ENCODE measurements at places on chromosomes 12 and 14. TPM values are rescaled to one million over a fixed set of nuclear protein-coding genes. Genes with fewer than 3 reads are reported as not detected.

DNA sequence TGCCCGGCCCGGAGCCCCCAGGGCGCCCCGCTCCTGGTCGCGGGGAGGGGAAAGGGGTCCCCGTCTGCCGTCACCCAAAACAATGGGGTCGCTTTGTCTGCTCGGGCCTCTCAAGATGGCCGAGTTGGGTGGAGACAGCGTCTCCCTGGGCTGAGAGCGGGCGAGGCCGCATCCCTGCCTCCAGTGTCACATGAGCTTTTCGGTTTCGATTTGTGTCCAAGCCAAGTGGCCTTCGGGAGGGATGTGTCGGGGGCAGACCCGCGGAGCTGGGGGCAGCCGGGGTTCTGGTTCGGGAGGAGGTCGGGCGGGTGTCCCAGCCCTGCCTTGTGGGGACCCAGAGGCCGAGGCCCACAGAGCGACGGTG is 790 bp downstream of the DYNC1H1 start:
- DNase-seq, result peak; percentile 74

AMN1 gene
- 16.6 TPM for total RNA-seq

PLEKHD1 gene
- total RNA-seq, result 0.10 TPM

POC1B gene
- 32.3 TPM for total RNA-seq

DNA sequence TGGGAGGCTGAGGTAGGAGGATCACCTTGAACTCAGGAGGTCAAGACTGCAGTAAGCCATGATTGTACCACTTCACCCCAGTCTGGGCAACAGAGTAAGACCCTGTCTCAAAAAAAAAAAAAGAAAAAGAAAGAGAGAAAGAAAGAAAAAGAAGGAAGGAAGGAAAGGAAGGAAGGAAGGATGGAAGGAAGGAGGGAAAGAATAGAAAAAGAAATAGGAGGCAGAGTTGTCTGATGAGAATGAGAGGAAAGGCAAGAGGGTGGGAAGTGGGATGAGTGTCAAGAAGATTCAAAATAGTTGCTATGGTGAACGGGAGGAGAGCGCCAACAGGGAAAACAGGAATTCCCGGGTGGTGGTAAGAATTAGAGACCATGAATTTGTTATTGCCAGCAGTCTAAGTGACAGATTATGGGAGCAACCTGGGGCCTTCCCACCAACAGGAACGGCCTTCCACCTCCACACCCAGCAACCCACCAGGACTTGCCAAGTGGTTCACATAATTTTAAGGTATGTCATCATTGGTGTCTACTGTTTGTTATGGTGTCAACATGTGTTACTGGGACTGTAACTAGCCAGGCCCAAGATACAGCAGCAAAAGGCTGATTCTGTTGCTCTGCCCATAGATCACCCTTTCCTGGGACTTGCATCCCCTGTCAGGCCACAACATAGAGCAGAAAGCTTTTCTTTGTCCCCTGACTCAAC is 36.1 kb upstream of the C12orf76 start:
- DNase-seq, result no peak

GRCh38 chr12:52444647-52445595 is 7.0 kb downstream of the KRT6B start:
- DNase-seq, result no peak

- no peak for DNase-seq
Observed at GRCh38 chr14:103825101-103825500, 22.3 kb downstream of the PPP1R13B start.

DNA sequence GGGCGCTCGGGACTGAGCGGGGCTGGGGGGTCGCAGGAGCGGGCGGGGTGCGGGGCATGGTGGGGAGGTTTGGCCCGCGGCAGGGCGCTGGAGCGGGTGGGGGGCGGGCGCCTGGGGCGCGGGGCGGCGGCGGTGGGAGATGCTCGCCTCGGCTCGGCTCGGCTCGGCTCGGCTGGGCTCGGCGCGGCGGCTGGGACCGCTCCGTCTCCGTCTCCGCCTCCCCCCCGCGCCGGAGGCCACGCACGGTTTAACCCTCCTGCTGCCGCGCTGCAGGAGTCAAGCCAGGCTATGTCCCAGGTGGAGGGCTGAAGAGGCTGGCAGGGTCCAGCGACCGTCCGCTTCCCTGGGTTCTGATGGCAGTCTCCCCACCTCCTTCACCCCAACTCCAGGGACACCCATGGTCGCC is at the start of gene PIANP:
TSS of gene PIANP (minus strand) at position 170 of the 406 bp plus-strand sequence. CDS start 2,754 bp downstream, outside the sequence.
- no peak for DNase-seq

DNA sequence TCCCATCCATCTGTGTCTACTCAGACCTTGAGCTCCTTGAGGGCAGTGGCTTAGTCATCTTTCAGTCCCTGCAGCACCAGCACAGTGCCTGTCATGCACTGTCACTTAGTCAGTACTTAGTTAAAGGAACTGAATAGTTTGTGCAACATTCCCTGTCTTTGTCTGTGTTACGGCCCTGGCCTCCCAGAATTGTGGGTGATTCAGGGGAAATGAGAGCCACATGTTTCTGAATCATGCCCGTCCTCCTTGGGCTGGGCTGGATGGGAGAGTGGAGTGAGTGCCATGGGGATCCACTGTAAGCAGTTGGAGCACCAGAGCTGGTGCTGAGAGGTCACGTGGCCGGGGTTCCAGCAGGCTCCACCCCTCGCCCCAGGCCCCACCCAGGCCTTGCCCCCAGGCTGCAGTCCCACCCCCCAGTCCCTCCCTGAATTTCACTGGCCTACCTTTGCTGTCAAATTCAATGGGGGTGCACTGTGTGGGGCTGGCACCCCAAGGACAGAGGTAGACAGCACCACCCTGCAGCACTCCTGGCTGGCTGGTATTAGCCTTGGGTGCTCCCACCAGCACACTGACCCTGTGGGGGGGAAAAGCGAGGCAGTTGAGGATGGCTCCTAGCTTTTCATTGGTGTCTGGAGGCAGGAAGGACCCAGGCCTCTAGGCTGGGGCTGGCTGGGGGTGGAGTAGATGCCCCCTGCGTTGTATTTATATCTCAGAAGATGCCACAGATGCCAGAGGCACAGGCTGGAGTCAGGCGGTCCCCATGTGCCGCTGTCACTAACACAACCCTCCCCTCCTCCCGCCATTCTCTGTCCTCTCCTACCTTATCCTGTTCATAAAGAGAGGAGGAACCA is 7.5 kb downstream of the ITGA5 start:
- DNase-seq, result no peak

- no peak for DNase-seq
Observed at GRCh38 chr12:113000433-113000832, 22.1 kb downstream of the OAS2 start.

GRCh38 chr12:131104463-131105350 is 151.0 kb downstream of the ADGRD1 start:
- peak; percentile 88 for DNase-seq

NCAPD2 gene
- total RNA-seq, result 24.0 TPM

DNA sequence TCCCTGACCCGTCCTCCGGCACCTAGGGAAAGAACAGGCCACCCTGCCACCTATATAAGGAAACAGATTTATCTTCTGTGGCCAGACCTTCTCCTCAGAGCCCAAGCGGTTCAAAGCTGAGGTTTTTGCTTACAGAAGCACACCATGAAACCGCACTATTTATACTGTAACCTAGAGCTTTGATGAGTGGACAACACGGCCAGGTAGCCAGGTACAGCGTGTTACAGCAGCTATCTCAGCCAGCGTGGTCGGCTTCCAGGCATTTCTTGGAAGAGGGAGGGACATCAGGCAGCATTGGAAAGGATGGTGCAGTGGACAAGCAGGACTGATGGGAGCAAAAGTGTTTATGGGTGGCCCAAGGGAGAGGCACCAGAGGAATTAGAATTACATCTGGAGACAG is 34.4 kb downstream of the TTC7B start:
- no peak for DNase-seq

DNA sequence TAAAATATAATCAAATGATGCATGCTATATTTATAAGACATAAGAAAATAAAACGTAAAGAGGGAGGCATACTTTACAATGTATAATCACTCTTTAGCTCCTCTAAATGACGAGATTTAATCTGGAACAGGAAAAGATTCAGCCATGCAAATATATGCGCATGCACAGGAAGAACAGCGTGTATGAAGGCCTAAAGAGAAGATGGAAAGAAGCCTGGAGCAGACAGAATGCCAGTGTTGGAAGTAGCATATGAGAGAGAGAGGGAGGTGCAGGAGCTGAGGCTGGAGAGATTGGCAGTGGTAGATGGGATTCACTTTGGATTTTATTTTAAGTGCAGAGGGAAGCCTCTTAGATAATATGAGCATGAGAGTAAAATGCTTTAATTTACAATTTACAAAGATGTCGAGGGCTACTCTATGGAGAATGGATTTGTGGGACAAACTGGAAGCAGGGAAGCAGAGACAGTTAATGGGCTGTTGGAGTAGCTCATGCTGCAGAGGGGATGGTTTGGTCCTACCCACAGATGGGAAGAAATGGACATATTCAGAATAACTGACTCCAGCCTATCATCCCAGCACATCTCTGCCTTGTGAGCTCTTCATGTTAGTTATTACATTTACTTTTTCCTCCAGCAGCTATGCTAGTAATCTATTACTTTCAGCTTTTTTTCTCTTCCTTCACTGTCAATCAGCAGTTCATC is 411.1 kb downstream of the TMTC2 start:
- no peak for DNase-seq

- DNase-seq, result no peak
Observed at GRCh38 chr14:84969501-84969900, 560.4 kb upstream of the FLRT2 start.

DNA sequence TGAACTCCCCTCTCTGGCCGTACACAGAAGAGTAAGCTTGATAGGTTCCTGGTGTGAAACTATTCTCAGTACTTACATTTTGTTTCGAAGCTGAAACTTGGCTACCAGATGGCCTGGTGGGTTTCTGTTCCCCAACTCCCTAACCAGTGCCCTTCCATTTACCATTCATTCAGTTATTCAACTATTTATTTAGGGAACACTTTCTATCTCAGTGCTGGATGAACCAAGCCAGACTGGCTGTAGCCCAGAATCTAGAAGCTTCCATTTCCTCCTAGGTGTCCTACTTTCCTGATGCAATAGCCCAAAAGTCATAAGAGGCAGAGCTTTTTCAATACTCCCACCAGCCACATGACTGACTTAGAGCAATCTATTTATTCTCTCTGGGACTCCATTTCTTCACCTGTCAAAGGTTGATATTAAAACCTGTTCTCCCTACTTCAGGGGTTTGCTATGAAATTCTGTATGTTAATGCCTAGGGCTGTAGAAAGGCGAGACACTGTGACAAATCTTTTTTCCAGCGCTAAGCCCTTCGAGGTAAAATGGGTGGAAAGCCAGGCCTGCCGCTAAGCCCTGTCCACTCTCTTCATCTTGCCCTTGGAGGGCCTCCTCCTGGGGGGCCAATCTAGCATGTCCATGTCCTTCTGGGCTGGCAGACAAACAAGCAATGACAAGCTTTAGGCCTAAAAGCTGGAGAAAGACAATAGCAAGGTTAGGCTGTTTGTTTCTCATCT is 8.1 kb upstream of the IRF2BPL start:
- DNase-seq, result no peak

GRCh38 chr14:22380571-22381407 is 208.2 kb downstream of the DAD1 start:
- DNase-seq, result no peak

DNA sequence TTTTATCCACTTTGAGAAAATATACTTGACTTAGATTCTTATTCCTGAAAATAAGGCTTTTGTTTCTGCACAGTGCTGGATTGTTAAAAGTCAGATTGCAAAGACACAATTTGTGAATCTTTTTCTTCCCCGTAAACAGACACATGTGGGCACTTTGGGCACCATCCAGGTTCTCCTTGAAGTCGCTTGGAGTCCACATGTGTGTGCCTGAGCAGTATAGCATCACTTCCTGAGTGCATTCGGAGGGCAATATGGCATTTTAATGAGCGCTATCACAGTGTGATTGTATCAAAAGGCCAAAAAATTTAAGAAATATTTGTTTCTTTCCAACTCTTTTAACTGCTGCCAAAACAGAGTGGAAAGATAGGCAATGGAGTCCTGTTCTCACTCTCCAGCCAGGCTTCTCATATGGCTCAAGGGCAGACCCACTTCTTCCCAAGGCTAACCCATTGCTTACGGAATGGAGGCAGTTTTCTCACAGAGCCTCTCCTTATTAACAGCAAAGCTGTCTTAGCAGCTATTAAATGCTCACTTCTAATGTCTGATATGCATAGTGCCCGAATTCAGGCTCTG is 397.1 kb downstream of the EGLN3 start:
- DNase-seq, result no peak

DNA sequence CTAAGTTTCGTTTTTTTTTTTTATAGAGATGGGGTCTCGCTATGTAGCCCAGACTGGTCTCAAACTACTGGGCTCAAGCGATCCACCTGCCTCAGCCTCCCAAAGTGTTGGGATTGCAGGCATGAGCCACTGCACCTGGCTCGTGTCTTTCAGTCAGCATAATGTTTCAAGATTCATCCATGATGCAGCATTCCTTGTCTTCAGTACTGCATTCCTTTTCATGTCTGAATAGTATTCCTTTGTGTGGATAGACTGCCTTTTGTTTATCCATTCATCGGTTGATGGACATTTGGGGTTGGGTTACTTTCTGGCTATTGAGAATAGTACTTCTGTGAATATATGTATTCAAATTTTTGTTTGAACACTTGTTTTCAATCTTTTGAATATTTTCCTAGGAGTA is 37.4 kb downstream of the HCAR2 start:
- DNase-seq, result no peak

DNA sequence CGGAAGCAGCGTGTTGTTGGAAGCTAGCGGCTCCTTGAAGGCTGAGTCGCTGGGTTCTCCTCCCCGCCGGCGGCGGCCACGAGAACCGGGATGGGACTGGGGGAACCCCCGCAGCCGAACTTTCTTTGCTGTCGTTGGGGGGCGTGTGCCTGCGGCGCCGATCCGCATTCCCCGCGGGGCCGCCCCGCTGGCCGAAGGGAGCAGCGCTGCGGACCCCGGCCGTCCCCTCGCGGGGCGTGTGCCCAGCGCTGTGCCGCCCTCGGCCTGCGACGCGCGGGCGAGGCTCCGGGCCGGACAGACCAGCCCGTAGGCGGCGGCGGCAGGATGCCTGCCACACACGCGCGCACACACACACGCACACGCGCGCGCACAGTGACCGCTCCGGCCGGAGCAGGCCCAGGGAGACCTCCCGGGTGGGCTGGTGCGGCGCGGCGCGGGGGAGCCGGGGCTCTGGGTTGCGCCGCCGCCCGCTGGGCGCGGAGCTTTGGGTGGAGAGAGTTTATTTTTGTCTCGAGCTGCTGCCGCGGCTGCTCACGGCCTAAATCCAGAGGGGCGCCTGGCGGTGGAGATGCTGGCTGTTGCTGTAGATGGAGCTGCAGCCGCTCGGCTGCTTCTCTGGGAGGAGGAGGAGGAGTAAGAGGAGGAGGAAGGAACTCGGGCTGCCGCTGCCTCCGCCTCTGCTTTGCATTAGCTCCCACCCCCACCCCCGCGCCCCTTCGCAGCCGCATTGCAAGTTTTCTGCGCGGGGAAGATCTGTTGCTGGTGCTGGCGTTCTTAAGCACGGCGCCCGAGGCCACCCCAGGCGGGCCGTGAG is at the start of gene SAMD4A:
TSS of gene SAMD4A (plus strand) at position 719 of the 814 bp plus-strand sequence. CDS start 789 bp downstream, outside the sequence.
- DNase-seq, result peak; percentile 82

- DNase-seq, result no peak
Observed at GRCh38 chr14:36091096-36091495, 85.4 kb downstream of the PTCSC3 start.

ENDOU gene
- 0.89 TPM for total RNA-seq

- DNase-seq, result peak; percentile 73
Observed at GRCh38 chr12:42482748-42483520, 106.6 kb downstream of the PRICKLE1 start.

OR4K13 gene
- not detected for total RNA-seq

GRCh38 chr14:54767139-54767431 is 135.5 kb downstream of the GCH1 start:
- no peak for DNase-seq

Data from ureter (tissue), 1 donor.